Osteoblast (primary cell): ENCODE measurements at places on chromosomes 7 and 10.
A peak's percentile ranks its signal among the peaks of the same experiment; 100 is the strongest.

DNA sequence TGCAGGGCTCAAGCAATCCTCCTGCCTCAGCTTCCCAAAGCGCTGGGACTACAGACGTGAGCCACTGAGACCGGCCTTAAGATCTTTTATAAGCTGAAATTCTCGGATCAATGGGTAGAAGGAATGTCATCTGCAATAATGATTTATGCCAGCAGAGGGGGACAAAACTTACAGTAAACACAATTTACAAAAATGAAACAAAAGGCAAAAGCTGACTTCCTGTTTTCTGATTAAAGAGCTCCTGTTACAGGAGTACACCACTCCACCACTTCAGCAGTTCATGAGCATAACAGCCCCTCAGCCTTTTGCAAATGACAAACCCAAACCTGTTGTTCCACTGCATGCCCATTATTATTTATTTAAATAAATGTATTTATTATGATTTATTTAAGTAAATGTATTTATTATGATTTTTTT lies 88.5 kb upstream of the ATP6V0A4 start:
- DNase-seq = peak; percentile 85

- DNase-seq = no peak
Measured at GRCh38 chr7:132720835-132721234, 144.6 kb upstream of the PLXNA4 start.

- no peak for DNase-seq
Measured at GRCh38 chr7:24059775-24060174, 224.2 kb upstream of the NPY start.

DNA sequence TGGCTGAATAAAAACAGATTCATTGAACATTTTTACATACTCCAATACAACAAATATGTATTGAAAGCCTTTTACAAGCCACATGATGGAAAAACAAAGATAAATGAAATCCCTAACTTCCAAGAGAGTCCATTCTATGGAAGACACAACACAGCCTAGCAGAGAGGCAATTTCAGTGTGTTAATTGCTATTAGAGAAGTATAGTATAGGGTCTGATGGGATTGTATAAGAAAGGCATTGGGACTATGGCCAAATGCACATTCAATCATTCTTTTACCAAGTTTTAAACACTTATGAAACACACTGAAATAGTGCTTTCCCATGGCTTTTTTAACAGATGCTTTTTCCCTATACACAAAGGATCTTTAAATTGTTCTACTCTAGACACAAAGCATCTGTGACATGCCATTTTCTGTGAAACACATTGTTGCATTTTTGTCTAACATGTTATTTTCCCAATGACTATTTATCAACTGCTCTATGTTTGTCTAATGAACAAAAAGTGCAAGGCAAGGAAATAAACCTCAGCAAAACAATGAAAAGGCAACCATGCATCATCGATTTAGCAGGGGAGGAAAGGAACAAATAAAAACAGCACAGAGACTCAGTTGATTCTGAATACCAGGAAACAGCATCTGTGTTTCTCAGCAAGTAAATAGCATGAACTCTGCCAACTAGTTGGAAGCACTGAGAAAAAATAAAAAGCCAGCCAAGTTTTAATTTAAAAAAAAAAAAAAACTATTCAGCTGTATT lies 42.4 kb upstream of the PHYHIPL start:
- no peak for DNase-seq

- no peak for DNase-seq
Measured at GRCh38 chr10:8288600-8288999, 234.1 kb downstream of the GATA3 start.

- DNase-seq = no peak
Measured at GRCh38 chr10:14665304-14665703, 109.4 kb downstream of the FAM107B start.

DNA sequence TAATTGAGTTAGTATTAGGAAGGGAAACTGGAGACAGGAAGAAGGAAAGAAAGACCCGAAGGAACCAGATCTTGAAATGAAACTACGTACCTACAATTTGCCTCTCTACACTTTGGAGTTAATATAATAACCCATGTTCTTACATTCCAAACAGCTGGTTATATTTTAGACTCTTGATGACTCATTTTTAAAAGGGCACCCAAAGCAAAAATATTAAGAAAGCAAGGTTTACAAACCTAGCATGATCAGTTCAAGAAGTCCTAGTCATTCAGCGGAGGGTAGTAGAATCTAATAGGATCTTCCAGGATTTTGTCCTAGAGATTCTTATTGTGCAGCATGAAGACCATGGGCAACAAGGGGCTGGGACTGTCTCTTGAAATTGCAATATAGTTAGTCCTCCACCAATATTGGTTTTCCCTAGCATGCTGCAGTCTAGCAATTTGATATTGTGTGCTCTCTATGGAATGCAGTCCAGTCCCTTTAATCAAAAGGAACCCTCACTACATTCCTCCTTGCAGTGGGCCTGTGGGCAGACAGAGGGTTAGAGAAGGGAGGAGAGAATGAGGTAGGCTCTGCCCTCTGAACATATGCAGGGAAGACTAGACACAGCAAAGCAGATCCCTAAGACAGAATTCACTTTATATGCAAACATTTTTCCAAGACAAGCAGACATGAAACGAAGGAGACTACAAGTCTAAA lies 230.3 kb downstream of the INHBA start:
- peak; percentile 74 for DNase-seq

DNA sequence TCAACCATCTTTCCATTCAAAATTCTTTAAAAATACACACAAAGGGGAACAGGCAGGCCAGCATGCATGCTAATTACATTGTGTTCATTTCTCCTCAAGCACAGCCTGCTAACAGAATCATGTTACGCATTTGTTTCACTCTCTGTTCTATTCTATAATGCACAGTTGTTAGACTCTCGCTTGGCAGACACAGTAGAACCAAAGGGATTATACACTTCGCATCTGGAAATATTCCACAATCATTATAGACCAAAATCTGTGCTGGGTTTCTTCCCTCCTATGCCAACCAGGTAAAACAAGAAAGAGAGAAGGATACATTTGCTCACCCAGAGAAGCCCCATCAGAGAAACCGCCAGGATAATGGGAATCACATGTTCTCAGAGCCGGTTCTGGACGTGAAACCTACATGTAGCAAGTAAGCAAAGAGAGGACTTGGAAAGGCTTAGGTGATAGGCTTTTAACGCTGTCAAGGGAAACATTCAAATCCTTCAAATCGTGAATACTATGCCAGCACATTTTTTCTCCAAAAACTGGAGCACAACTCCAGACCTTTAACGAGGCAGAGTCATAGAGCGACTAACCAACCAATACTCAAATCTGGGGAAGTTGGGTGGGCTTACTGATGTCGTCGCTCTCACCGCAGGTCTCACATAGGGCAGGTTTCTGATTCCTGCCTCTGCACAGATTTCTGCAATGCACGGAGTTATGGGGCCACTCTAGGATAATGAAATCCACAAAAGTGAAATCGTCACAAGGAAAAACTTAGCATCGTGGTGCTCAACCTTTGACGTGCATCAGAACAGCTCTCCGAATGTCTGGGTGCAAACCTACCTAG lies 380.5 kb upstream of the AUTS2 start:
- no peak for DNase-seq

GRCh38 chr7:2452074-2452507 lies 24.1 kb downstream of the GRIFIN start:
- no peak for DNase-seq

- no peak for DNase-seq
Measured at GRCh38 chr10:72105098-72105475, 16.7 kb upstream of the SPOCK2 start.

DNA sequence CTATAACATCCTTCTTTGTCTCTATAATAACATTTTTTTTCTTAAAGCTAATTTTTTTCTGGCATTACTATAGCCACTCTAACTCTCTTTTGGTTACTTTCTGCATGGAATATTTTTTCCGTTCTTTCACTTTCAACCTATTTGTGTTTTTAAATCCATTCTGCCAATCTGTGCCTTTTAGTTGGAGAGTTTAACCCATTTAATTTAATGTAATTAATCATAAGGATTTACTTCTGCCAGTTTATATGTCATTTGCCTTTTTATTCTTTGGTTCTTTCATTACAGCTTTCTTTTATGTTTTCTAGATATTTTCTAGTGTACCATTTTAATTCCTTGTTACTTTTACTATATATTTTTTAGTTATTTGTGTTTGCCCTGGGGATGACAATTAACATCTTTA lies 78.6 kb downstream of the TMEM270 start:
- no peak for DNase-seq

- no peak for DNase-seq
Measured at GRCh38 chr10:89389254-89389653, 3.2 kb upstream of the IFIT1 start.
